WTC11 (cell line): ENCODE measurements at places on chromosomes 16 and 17.
A peak's percentile ranks its signal among the peaks of the same experiment; 100 is the strongest.

- DNase-seq: peak; percentile 61
Measured at GRCh38 chr16:75580-76501, 2.2 kb upstream of the MPG start.

GRCh38 chr16:14562691-14563491, 67.2 kb downstream of the PARN start:
- DNase-seq: no peak

DNA sequence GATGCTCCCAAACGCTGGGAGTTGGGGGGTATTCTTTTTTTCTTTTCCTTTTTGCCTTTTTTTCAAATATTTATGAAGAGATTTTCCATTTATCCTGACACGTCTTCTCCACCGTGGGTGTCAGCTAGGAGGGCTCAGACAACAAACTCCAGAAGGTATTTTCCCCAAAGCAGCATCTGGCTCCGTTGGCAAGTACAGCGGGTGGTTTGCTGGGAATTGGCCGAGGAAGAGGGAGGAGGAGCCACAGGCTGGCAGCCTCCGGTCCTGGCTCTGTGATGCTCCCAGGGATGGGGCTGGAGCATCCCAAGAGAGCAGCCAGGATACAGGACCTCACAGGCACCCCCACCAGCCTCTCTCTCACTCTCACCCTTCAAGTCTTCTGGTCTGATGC, 10.9 kb upstream of the CACNG4 start:
- no peak for DNase-seq

DNA sequence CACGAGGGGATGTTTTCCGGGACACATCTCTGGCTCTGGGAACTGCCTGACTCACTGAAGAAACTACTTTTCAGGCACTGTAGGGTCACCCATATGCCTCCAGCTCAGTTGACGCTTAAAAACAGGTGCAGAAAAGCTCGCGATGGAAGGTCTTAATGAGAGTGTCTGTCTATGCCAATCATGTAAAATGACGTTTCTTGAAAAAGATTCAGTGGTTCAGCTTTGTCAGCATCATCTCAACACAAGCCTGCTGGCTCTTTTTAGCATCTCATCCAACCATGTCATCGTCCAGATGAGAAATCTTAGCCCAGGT, 27.5 kb downstream of the OR1D5 start:
- no peak for DNase-seq

GRCh38 chr17:68185820-68186219, 62.0 kb upstream of the AMZ2 start:
- no peak for DNase-seq

GRCh38 chr17:78493450-78493849, 83.7 kb downstream of the DNAH17 start:
- DNase-seq: no peak

DNA sequence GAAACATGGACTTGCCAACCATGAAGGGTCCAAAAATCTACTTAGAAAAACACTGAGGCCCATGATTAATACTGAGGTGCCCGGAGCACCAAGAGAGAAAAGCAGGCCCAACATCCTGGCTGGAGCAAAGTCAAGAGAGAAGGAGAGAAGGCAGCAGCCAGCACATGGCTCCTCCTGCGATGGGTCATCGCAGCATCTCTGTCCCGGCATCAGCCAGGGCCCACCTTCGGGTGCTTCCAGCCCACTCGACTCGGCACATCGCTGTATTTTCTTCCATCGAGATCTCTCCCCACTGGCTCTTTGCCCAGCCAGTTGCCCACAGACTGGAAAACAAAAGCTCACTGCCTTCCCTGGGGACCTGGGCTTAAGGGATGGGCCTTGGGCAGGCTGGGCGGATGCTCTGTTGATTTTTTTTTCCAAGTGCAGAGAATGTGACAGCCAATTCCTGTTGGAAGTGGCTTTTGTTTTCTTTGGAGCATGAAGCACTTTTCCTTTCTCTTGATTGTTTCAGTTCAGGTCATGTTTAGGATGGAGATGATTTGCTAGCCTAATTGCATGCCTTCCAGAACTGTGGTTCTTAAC, 58.1 kb downstream of the CYB5B start:
- DNase-seq: no peak

DNA sequence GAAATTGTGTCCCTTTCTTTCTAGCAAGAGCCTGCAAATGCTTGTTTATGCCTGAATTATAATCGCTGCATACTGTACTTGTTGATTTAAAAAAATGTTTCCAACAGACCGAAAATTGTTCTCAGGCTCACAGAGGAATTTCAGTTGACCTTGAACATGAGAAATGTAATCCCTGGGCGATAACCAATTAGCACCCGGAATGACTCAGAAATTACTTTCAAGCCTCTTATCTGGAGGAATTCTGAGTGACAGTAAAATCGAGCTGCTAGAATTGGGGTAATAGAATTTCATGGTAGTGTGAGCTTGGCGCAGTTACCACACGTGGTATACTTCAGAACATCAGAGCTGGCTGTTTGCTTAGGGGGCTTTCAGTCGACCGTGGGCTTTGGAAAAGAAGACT, 139.1 kb upstream of the CACNG3 start:
- no peak for DNase-seq

DNA sequence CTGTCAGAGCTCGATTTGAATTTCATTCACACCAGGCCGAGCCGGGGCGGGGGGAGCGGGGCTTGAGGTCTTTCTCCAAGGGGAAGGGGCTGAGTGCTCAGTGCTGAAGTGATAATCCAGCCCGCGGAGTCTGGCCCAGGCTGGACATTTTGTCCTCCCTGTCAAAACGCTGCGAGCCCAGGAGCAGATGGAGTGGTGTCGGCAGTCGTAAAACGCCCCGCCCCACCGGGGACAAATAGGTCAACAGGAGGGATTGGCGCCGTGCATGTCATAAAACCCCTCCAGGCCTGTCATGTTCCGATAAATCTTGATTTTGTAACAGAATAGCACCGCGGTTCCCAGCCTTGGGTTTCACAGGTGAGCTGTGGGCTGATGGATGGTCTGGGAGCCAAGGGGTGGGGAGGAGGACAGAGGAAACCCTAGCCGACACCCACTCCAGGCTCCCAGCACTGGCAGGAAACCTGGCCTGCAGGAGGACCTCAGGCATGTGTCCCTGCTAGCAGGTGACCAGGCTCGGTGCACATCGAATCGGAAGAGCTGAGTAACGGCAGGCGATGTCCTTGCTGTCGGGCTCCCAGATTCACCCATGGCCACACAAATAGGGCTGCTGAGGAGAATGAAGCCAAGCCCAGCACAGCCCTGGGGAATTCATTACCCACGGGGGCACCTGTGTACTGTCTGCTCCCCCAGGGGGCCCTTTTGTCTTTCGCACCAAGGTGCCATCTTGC, 341.4 kb downstream of the FOXL1 start:
- no peak for DNase-seq

- no peak for DNase-seq
Measured at GRCh38 chr16:11618107-11618717, 31.5 kb upstream of the LITAF start.

DNA sequence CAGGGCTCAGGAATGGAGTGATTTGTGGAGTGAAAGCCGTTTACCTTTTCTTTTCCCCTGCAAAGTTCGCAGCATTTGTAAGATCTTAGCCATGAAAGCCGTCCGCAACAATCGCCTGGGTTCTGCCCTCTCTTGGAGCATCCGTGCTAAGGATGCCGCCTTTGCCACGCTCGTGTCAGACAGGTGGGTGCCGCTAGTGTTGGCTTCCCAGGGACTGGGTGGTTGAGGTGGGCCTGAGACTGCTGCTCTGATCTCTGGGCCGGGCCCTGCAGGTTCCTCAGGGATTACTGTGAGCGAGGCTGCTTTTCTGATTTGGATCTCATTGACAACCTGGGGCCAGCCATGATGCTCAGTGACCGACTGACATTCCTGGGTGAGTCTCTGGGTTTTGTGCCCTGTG, 27.3 kb downstream of the NUP85 start:
- no peak for DNase-seq

DNA sequence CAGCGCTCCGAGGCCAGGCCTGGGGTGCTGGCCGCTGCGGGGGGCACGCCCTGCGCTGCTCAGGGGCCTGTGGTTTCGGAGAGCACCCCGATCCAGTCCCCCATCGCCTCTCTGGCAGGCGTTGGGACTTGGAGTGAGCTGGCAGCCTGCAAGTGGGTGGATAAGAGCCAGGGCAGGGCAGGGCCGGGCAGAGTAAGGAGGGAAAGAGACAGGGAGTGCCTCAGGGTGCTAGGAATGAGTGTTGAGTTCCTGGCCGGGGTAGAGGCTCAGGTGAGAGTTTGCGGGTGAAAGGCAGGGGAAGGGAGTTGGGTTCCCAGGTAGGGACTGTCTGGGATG, 1.3 kb downstream of the CDH13 start:
- no peak for DNase-seq

DNA sequence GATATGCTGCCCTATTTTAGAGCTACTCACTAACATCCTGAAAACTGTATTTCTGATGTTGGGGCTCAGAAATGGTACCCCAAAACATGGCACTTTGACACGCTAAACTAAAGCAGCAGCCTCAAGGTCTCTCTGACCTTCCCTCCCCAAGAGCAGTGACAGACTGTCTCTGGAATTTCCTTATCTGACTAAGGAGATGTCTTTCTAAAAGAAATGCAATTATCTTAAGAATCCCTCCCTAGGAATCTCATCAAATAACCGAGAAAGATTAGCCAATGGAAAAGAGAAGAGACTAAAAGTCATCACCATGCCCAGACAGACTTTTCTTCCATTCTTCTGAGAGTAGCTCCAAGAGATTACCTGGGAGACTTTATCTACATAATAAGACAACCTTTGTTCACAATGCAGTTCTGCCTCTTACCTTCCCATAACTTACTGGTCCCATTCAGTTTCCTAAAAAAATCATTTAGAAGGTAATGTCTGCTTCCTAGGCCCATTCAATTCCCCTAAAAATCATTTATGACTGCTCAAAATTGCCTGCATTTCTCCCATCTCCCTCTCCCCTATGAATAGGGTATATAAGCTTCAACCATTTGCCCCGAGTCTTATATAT, 123.9 kb downstream of the CPPED1 start:
- no peak for DNase-seq

- DNase-seq: peak; percentile 83
Measured at GRCh38 chr17:32659419-32659842, 172.6 kb downstream of the CDK5R1 start.

- DNase-seq: no peak
Measured at GRCh38 chr17:21046216-21046615, 3.4 kb upstream of the USP22 start.

DNA sequence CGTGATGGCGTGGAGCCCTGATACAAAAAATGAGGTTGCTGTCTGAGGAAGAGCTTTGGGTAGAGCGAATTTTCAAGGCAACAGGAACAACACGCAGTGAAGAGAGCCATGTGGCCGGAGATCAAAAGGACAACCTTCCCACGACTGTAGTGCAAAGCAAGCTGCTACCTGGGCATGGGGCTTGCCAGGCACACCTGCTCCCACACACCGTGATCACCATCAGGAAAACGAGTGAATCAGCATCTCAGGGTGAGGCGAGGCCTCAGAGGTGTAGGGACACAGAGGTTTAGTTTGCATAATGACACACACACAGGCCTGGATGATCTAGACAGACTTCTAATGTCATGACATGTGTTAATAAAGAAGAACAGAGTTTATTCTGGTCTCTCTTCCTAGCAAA, 65.7 kb downstream of the PARN start:
- no peak for DNase-seq

DNA sequence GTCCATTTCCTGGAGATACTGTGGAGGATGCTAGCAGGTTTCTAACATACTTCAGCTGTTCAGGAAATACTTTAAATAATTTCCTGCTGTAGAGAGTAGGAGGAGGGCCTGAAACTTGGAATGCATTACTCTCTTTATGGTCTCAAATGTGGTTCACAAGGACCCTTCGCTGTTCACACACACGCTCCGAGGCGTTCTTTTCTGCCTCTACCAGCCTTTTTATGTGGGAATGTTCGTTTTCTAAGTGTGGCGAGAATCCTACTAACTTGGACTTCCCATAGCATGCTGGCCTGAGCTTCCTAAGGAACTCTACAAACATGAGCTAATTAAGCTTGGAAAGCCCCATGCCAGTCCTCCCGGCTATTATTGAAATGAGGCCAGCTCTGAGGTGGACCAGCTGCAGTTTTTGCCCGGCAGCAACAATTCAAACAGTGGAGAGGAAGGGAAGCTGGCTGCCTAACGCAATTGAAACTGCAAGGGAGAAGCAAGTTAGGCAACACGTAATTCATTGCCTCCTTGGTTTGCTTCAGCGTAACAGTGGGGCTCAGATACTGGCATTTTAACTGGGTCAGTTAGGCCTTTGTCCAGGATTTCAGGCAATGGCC, 18.9 kb downstream of the KPNA2 start:
- DNase-seq: no peak

- DNase-seq: no peak
Measured at GRCh38 chr17:49699966-49700575, 7.7 kb downstream of the SLC35B1 start.

GRCh38 chr17:16879686-16880085, 92.2 kb downstream of the TNFRSF13B start:
- no peak for DNase-seq

GRCh38 chr17:68346448-68346847, 55.2 kb downstream of the ARSG start:
- DNase-seq: no peak

GRCh38 chr17:42313773-42314566, 25.7 kb downstream of the STAT5A start:
- no peak for DNase-seq

- DNase-seq: no peak
Measured at GRCh38 chr16:72969146-72969545, 78.8 kb downstream of the ZFHX3 start.

DNA sequence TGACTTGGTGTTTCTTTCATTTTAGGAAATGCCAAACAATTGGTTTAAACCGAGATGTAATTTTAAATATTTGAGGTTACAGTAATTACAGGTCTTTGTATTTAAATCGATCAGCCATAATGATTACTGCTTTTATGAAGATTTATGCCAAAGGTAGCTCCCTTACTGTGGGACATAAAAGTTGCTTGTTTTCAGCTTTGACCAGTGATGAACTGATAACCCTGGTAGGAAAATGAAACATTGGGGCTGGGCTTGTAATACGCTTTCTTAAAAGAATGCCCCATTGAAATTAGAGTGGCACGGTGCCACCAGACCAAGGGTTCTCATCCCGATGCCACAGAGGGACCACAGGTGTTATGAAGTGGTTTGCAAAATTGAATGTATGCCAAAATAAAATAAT, 7.3 kb downstream of the TNRC6A start:
- no peak for DNase-seq

DNA sequence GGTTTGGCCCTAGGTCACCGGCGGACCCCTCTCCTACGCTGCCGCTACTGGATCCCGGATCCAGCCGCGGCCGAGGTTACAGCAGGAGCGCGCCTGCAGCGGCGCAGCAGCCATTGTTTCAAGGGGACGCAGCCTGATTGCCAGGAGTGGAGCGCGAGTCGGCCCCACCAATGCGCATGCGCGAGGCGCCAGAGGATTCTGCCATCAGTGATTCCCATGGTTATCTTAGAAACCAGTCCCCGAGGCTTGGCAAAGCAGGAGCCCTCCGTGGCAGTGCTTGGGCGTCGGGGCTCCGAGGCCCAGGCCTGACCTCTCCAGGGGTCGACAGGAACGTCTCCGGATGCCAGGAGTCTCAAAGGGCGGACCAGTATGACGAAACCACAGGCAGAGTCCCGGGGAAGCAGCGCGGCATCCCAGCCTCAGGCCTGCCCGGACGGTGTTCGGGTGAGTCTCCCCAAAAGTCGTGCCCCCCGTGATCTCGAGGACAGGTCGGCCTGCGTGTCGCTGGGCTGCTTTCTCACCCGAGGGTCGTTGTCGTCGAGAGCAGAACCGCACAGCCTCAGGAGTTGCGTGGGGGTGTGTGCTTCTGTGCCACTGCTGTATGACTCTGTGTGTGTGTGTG, 608.5 kb downstream of the KCNJ18 start:
- no peak for DNase-seq
